ENCODE measurements at places on chromosomes 3 and 15.

DNA sequence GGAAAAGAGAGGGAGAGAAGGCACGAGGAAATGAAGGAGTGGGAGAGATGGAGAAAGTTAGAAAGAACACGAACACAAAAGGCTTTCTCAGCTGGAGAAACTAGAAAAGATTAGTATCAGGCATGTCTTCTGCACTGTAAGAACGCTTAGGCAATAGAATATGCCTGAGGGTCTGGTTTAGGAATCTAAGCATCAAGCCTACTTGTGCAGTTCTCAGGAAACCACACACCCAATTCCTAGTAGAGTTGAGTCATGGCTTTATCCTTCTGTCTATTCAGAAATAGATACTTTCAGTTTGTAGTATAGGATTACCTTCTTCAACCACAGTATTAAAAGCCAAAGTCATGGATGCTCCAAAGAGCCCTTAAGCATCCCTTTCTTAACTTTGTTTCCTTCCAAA, 969.4 kb downstream of the NTRK3 start:
- no peak for DNase-seq

DNA sequence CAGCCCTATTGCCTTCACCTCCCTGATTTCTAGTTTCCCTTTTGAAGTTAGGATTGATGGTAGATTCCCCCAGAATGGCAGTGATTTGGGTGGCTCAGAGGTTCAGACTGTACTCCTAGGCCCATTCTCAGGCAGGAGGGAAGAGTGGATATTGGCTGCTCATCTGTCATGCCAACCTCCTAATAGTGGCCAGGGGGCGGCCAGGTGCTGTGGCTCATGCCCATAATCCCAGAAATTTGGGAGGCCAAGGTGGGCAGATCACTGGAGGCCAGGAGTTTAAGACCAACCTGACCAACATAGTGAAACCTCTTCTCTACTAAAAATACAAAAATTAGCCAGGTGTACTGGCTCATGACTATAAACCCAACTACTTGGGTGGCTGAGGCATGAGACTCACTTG, 11.3 kb downstream of the RRP9 start:
- DNase-seq, result no peak

DNA sequence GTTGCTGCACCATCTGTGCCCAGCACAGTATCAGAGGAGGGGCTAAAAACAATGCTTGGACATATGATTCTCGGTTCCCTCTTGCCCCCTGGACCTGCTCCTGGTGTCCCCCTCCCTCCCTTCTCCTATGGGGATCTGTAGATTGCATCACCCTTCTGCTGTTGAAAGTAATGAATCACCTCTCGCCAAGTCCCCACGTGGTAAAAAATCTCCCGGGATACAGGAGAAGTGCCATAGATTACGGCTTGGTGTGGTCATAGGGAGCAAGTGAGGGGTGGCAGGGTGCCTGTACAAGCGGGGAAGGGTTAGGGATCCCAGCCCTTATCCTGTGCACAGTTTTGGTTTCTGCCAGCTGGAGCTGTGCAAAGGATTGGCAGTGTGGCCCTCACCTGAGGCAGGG, 37.7 kb downstream of the AMOTL2 start:
- DNase-seq, result no peak

DNA sequence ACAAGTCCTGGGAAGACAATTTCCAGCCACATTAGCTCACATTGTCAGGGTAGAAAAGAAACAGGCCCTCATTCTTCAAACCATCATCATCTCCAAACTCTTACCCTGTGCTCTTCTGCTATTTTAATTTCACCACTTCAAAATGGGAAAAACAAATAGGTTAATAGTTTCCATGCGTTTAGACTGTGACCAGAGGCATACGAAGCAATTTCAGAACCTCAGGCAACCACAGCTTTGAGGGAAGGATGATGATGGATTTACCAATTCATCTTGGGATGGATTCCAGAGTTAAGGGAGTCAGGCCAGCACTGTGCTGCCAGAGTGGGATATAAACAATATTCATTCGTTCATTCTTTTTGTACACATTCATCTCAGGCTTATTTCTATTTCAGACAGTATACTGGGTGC, 307.8 kb upstream of the TPRG1 start:
- no peak for DNase-seq

DNA sequence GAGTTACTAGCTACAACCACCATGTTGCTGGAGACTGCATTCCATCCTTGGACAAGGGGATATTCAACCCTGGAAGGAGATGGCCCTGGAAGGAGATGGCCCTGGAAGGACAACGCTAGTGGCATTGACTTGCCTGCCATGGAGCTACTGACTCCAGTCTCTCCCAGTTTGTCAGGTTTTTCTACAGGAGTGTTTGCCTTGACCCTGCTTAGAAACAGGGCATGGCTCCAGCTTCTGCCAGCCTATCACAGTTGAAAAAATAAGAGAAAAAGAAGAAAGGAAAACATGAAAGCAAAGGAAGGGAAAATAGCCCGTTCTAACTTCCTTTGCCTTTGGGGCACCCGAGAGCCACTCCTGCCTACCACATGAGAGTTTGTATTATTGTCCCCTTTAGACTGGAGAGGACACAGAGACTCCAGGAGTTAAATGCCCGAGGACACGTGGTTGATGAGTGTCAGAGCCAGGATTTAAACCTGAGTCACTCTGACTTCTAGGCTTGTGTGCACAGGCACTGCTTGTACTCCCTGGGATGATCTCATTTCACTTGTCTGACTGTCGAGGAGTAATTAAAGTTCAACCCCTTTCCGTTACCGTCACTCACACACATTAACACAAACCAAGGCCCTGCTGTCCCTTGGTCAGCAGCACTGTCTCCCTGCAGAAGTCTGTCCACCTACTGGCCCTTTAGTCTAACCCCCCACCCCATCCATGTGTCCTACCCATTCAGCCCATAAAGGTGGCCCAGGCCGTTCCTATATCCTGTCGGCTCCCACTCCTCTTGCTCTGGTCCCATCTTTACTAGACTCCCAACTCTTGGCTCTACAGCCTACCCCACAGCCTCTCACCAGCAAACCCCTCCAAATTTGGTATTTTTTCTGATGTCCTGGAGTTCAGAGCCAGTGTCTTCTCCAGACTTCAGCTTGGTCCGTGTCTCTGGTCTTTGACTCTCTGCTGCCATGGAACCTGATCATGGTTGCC, 46.1 kb downstream of the C2CD4A start:
- DNase-seq, result no peak

DNA sequence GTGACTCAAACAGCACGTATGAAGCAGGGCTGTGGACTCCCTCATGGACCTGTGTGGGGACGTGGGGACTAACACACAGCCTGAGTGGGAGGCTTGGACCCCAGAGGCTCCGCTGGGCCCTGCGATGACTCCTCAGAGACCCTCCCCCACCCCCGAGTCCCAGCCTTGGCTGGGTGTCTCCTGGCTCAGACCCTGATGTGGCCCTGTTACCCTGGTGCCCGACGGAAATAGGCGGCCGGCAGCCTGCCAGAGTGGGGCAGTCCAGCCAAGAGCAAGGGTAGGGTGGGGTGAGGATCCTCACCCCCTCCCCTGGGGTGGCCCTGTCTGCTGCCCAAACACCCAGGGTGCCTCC, 15.3 kb downstream of the TNK2 start:
- no peak for DNase-seq

DNA sequence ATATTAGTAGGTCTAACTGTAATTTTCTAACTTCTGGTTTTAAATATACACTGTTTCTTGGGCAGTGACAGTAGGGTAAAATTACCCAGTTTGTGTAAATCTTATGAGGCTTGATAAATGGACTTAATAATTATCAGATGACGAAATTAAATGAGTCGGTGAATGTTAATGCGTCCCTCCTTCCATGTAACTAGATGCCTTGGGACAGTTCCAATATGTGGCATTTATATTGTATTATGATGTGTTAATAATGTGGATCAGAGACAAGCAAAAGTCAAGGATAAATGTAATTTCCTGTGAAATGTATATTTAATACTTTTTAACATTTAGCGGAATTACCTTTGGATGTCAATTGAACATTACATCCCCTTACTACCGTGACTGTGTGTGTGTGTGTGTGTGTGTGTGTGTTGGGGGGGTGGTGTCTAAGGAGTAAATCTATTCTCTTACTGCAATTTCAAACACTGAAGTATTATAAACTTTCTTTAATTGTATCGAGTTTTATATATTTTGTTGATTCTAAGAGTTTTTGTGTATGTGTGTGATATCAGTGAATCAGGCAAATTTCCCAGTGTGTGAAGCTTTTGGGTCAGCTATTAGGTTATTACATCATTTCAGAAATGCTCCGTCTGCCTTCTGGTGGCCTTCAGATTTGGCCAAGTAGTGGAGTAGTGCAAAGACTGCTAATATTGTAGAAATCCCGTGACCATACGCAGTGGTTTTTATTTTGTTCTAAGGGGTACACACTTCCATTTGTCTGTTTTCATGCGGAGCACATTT, 50.1 kb downstream of the CNTN4 start:
- DNase-seq, result no peak

GRCh38 chr15:82538961-82539690, 1.1 kb downstream of the RPS17 start:
- no peak for DNase-seq

- DNase-seq, result no peak
Measured at GRCh38 chr3:196419386-196419785, 12.8 kb downstream of the UBXN7 start.

- no peak for DNase-seq
Measured at GRCh38 chr15:28875461-28876000, 10.2 kb upstream of the APBA2 start.

- DNase-seq, result no peak
Measured at GRCh38 chr15:92724144-92724543, 68.6 kb upstream of the FAM174B start.

DNA sequence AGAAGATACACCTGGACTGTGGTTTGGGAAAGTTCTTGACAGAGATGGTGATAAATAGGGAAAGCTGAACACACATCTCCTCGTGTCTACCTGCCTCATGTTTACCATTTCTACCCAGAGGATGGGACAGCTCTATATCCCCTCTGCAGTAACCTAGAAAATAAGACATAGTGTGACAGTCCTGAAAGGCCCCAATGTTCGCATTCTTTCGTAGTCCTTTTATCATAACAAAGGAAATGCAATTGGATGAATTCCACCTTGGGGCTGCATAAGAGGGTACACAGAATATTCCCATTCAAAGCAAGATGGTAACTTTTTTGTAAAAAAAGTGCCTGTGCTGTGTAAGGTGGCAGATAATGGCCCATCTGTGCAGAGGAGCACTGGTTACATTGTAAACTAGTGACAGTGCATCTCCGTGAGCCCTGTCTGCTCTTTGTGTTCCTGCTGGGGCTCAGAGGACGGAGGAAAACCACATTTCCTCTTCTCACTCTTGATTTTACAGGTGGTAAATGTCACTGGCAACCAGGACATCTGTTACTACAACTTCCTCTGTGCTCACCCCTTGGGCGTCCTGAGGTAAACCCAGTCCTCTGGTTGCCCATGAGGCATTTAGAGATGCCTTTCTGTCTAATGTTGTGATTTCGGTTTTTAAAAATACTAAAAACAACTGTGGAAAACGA, 74.3 kb downstream of the SIDT1 start:
- no peak for DNase-seq

Data from NCI-H1436 (cell line).